ENCODE measurements at places on chromosomes 12 and 14. TPM values are rescaled to one million over a fixed set of nuclear protein-coding genes. Genes with fewer than 3 reads are reported as not detected.

Gene LIN52
- total RNA-seq: 22.3 TPM

DNA sequence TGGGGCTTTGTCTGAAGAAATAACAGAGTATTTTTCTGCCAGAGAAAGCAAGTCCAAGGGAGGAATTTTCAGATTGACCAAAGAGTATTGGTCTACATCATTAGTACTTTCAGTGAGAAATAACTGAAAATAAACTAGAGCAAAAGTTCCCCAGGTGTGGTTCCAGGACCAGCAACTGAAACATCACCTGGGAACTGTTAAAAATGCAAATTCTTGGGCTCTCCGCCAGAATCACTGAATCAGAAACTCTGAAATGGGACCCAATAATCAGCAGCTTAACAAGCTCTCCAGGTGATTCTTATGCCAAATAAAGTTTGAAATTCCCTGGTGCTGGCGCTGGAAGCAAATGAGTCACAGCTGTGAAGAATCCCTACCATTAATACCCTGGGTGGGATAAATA, 52.1 kb downstream of the EIF2S3B start:
- no peak for DNase-seq

- no peak for DNase-seq
These were observed 30.8 kb downstream of the CLEC1A start for GRCh38 chr12:10067942-10068341.

- DNase-seq: peak; percentile 22
These were observed 16.4 kb downstream of the KRT18 start for GRCh38 chr12:52965337-52965731.

Data from neural crest cell (in vitro differentiated cells).